ENCODE measurements at places on chromosomes 7 and 10.
A peak's percentile ranks its signal among the peaks of the same experiment; 100 is the strongest.

GRCh38 chr10:130923596-130923995 lies 387.9 kb downstream of the TCERG1L start:
- DNase-seq, result no peak

DNA sequence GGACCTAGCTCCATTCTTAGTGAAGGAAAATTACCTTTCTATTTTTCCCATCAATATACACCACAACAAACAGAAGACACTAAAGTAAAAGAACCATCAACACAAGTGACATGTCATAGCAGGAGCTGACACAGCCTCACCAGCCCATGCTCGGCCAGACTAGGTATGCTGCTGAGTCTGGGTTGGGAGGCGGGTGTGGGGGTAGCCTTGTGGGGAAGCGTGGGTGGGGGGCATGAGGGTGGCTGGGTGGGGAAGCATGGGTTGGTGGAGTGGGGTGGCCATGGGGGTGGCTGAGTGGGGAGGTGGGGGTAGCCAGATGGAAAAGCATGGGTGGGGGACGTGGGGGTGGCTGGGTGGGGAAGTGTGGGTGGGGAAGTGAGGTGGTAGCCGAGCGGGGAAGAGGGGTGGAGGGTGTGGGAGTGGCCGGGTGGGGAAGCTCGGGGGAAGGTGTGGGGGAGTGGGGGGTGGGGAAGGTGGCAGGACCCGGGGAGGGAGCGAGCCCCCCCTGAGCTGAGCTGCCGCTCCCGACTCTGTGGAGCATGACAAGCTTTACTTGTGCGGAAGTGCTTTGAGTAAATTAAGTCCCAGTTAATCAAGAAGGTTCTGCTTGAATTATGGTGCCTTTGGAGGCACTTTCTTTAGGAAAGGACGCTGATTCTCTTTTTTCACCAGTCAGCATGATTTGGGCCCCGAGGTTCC lies 294.6 kb upstream of the ZNF32 start:
- no peak for DNase-seq

GRCh38 chr7:125383324-125383723 lies 453.7 kb upstream of the POT1 start:
- no peak for DNase-seq

DNA sequence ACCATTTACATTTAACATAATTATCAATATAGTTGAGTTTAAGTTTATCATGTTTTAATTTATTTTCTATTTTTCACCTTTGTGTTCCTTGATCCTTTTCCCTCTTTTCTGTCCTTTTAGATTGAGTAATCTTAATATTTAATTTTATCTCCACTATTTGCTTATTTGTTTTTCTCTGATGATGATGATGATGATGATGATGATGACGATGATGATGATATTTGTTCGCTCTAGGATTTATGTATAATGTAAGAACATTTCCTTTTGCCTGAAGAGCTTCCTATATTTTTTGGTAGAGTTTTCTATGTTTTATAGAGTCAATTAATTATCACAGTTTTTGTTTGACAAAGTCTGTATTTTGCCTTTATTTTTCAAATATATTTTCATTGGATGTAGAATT lies 104.2 kb downstream of the GLRX3 start:
- no peak for DNase-seq

DNA sequence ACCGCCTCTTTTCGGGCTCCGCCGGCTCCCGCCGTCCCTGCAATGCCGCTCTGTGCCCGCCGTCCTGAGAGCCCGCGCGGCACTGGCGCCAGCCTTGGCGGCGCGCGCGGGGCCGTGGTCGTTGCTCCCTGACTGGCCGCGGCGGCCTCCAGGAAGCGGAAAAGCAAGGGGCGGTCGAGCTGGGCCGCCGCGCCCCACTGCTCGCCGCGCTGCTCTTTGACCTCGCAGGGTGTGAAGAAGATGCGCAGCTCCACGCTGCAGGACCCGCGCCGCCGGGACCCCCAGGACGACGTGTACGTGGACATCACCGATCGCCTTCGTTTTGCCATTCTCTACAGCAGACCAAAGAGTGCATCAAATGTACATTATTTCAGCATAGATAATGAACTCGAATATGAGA lies at the start of gene CDC14C:
TSS of gene CDC14C (plus strand) at position 115 of the 400 bp plus-strand sequence. CDS start at position 241, 126 bp downstream.
- DNase-seq, result no peak

DNA sequence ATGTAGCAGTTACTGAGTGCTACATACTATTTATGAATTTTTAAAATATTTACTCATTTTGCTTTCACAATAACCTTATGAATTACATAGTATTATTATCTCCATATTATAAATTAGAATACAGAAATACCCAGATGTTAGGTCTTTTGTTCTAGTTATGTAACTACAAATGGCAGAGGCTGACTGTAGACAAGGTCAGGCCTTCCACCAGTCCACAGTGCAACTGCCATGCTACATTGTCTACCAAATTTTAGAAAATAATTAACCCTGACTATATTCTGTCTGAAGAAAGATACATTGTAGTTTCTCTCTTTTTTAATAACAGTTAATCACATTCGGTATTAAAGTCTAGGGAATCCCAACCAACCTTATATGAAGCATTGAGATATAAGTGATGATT lies 280.9 kb downstream of the MALRD1 start:
- DNase-seq, result no peak

- DNase-seq, result no peak
Measured at GRCh38 chr7:44238116-44238695, 37.4 kb downstream of the YKT6 start.

DNA sequence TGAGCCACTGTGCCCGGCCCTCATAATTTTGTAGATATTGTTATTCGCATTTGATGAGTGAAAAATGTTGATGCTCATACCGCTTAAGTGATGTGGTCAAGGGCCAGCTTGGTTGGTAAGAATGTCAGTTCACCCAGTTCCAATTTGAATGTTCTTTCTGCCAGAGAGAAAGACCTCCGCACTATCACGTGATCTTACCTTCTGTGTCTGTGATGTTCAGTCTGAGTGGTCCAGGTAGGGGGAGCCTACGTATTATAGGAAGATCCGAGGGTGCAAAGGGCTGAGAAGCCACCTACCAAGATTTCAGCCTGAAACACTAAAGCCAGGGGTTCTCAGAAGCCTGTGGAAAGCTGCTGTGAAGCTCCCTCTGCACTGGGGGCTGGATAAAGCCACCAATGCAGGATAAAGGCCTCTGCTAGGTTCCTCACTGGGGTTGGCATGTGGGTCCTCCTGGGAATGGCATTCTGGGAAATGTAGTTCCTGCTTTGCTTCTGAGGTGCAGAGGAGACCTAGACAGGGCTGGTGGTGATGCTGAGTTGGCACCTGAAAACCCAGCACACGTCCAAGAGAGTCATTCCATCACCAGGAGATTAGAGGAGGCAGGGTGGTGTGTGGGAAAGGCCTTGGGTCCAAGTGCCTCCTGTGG lies 64.7 kb upstream of the AOAH start:
- DNase-seq, result no peak

GRCh38 chr7:130154501-130155317 lies 50.5 kb downstream of the TMEM209 start:
- peak; percentile 46 for DNase-seq

GRCh38 chr10:7606951-7607404 lies 59.8 kb downstream of the ITIH5 start:
- no peak for DNase-seq

- no peak for DNase-seq
Measured at GRCh38 chr7:55133630-55134358, 115.0 kb downstream of the EGFR start.

- no peak for DNase-seq
Measured at GRCh38 chr7:22672846-22673680, 53.9 kb upstream of the IL6 start.

GRCh38 chr7:151289891-151290290 lies 41.4 kb upstream of the SMARCD3 start:
- DNase-seq, result no peak

- no peak for DNase-seq
Measured at GRCh38 chr7:6709808-6710207, 3.1 kb upstream of the ZNF12 start.

DNA sequence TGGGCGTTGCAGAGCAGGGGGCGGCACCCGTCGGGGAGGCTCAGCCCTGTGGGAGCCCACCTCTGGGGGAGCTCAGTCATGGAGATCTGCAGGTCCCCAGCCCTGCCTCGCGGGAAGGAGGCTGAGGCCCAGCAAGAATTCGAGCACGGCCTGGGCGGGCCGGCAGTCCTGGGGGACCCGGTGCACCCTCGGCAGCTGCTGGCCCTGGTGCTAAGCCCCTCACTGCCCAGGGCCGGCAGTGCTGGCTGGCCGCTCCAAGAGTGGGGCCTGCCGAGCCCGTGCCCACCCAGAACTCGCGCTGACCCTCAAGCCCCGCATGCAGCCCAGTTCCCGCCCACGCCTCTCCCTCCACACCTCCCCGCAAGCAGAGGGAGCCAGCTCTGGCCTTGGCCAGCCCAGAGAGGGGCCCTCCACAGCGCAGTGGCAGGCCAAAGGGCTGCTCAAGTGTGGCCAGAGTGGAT lies 76.2 kb downstream of the TMEM26 start:
- no peak for DNase-seq

DNA sequence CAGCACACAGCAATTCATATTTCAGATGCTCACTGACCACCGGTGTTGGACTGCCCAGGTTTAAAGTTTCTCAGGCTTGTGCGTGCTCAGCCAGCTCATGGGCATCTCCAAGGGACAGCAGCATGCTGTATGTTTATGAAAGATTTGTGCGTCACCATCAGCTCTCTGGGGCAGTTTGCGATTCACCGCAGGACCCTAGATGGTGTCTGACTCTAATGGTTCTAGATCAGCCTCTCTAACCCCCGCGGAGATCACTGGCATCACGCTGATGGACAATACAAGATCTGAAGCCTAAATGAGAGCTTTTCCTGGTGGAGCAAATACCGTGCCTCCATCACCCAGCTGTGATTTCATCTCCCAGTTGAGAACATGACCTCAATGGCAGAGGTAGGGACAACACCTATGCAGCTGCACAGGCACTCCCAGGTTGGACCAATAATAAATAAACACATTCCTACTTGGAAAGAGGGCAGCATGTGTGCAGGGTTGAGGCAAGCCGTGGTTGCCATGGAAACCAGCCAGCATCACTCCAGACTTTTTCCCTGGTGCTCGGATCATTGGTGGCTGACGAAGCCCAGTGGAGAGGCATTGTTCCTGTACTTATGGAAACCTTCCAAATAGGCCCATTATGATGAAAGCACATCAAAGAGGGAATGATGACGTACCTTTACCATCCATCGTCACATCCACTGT lies 253.6 kb downstream of the KCNMA1 start:
- DNase-seq, result peak; percentile 71

DNA sequence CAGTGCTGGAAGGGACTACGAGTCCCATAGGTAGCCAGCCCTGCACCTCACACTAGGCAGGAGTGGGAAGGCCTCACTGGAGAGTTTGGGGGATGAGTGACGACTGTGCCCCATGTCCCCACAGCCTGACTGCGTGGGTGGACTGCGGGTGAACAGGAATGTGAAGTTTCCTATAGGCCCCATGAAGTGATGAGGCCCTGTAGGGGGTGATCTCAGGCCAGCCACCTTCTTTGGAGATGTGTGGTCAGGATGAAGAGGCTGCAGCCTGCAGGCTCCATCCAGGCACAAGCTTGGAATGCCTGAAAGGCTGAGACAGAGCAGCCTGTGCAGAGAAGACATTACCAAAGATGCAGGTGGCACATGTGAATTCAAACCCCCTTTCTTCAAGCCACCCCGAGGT lies 94.9 kb downstream of the CPXM2 start:
- DNase-seq, result no peak

- peak; percentile 54 for DNase-seq
Measured at GRCh38 chr7:98619450-98620321, 2.6 kb downstream of the NPTX2 start.

- no peak for DNase-seq
Measured at GRCh38 chr7:129959471-129960203, 6.9 kb upstream of the UBE2H start.

Data from Ammon's horn (tissue), 1 donor.